T-helper 9 cell (primary cell): ENCODE measurements at places on chromosomes 7 and 10.

- no peak for DNase-seq
These were observed 9.8 kb downstream of the DNAJB12 start for GRCh38 chr10:72344932-72345331.

DNA sequence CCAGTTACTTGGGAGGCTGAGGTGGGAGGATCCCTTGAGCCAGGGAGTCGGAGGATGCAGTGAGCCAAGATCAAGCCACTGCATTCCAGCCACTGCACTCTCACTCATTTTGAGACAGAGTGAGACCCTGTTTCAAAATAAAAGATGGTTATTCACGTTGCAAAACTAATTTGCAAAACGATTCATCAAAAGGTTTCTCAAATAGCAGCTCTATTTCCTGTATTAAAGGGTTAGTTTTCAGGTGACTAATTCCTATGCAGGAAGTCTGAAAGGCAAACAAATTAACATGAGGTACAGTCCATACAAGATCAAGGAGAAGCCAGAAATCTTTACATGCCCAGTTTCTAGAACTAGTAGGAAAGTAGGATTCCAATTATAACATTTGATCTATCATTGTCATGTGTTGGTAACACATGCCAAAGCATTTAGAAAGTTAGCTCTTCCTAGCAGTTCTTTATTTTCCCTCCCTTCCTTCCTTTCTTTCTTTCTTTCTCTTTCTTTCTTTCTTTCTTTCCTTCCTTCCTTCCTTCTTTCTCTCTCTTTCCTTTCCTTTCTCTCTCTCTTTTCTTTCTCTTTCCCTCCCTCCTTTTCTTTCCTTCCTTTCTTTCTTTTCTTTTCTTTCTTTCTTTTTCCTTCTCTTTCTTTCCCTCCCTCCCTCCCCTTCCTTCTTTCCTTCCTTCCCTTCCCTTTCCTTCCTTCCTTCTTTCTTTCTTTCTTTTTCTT lies 49.3 kb downstream of the DENND2A start:
- no peak for DNase-seq

GRCh38 chr7:142257958-142258357 lies at the start of gene PRSS58:
Gene PRSS58 (minus strand): TSS chr7:142258058. CDS start chr7:142257707, 351 bp downstream.
- no peak for DNase-seq

DNA sequence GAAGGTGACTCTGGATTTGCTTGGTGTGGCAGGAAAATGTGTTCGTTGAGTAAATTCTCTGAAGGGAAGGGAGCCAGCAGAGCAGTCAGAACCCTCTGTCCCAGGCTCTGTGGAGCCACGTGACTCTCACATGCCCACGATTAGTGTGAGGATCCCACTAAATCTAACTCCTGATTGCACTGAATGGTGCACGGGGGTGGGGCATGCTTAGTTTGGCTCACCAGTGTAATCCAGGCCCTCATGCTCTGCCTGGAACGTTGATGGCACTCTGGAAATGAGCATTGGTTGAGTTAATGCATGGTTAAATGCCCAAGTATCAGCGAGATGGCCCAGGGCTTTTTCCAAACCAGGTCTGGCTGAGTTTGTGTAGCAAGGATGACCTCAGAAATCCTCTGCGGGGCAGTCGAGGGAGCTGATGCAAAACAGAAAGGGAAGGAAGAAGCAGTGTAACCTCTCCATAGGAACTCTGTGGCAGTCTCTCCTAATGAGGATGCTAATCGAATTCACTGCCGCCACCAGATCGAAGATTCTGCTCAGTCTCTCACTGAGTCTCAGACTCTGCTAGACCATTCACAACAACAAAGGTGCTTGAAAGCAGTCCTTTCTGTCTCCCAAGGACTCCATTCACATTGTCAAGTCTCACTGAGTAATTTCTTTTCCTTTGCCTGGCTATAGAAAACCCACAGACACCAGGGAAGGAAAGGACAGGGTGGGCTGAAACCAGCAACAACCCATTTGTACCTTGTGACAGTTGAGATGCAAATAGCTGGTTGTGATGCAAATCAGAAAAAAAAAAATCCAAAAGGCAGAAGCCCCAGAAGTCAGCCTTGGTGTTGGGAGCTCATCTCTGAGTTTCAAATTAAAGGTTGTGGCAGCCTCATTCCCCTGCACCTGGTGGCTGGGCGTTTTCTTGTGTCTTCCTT lies 98.1 kb downstream of the C10orf105 start:
- no peak for DNase-seq

- DNase-seq = no peak
These were observed 2.0 kb upstream of the AOAH start for GRCh38 chr7:36726311-36726710.

DNA sequence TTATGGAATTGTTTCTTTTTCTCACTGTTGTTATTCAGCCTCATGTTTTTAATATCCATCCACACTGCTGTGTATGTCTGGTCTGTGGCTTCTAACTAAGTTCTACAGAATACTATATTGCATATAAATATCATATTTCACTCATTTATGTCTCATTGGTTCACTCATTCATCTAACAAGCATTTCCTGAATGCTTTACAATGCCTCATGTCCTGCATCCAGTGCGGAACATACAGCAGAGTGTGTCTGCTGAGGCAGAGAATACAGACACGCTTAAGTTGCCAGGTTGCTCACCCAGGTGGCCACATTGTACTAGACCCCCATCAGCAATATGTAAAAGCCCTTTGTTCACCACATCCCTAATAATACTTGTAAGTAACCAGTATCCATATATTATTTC lies 111.8 kb upstream of the CNTNAP2 start:
- DNase-seq = no peak

GRCh38 chr7:139883814-139884213 lies 54.8 kb downstream of the TBXAS1 start:
- no peak for DNase-seq

DNA sequence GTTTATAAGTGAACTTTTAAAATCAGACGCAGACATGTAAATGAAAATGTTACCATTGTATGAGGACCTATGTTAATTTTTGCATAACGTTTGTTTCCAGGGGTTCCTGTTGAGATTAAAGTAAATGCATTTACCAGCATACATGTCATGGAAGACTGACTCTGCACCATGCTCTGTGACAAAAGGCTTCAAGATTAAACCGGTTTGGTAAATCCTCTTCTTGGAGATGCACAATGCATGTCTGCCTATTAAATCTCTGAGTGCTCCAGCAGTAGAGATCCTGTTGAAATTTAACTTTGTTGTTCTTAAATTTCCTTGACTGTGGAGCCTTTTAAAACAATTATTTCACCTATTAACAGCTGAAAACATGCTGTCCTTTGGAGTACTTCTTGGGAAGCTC lies 36.5 kb upstream of the JAZF1 start:
- DNase-seq = no peak

GRCh38 chr10:88920198-88920597 lies 32.4 kb downstream of the ACTA2 start:
- no peak for DNase-seq

GRCh38 chr7:48147078-48147591 lies 24.1 kb upstream of the ABCA13 start:
- DNase-seq = no peak

GRCh38 chr7:143222782-143223181 lies 945 bp downstream of the TAS2R40 start:
- no peak for DNase-seq

DNA sequence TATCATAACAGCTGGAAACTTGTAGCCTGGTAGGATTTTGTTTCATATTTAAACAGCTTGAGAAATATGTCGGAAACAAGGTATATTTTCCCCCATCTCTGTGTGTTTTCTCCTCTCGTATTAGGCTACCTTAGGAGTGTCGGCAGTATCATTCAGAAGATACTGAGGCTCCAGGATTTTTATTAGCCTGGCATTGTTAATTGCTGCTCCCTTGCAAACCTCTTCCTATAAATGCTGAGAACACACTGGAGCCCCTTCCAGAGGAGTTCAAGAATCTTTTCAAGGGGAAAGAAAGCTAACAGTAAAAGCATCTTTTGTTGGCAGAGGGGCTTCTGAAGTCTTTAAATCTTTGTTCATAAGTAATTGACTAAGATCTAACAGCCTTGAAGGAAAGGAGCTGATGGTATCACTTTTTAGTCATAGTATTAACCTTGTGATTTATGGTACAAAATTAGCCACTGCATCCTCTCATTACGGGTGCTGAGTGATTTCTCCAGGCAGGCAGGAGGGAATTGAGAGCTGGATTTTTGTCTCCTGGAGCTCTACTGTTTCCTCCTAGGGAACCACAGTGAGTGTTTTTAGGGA lies 998.7 kb downstream of the LRMDA start:
- DNase-seq = no peak

DNA sequence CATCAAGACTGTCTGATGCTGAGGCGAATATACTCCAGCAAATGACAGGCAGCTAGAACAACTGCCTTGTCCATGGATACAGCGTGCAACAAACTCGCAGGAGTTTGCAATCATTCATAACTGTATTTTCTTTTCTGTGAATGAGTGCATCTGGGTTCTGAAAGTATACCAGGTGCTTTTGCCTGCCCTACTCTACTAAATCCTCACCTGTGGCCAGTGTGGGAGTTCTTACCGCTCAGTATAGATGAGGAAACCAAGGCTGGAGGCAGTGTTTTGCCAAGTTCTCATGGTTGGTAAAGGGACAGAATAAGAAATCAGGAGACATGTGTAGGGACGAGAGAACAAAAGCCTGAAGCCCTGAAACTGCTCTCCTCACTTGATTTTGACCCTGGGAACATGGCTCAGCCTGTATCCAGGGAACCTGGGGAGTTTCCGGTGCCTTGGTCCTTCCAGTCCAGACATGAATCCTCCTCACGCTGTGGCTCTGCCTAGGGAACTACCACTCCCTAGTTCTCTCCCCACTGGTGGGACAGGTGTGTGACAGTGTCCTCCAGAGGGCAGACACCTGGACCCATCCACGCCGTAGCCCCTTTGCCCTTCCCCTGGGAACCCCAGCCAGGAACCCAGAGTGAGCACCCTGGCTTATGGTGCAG lies 142.0 kb downstream of the CDH23 start:
- no peak for DNase-seq

GRCh38 chr10:76155961-76156360 lies 724.5 kb downstream of the LRMDA start:
- no peak for DNase-seq

DNA sequence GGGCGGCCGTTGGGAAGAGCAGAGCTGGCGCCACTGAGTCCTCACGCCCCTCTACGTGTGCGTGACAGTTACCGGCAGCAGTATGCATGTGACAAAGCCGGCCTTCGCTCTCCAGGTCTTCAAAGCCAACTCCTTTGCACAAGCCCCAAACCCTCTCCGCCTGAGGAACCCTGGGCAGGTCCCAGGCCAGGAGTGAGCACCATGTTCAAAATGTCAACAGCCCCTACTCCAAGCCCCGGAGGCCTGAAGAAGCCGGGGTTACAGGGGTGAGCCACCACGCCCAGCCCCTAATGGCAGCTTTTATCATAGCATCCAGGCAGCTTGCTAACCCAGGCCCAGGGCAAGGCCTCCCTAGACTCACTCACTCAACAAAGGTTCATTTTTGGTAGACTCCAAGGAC lies 70.8 kb downstream of the OAT start:
- no peak for DNase-seq

DNA sequence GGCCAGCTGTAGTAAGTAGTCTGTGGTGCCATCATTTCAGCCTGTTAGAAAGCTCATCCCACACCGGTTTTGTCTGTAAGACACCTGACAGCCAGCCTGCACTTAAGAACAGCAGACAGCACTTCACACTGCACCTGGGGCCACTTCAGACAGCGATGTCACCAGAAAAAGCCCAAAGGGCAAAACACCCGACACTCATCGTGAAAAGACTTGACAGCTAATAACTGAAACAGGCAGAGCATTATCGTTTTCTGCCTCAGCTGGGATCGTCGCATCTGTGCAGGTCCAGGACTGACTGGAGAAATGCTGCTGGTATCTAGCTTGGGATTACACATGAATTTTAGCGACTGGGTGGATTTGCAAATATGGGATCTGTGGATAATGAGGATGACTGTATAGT lies 16.8 kb upstream of the LAT2 start:
- no peak for DNase-seq

DNA sequence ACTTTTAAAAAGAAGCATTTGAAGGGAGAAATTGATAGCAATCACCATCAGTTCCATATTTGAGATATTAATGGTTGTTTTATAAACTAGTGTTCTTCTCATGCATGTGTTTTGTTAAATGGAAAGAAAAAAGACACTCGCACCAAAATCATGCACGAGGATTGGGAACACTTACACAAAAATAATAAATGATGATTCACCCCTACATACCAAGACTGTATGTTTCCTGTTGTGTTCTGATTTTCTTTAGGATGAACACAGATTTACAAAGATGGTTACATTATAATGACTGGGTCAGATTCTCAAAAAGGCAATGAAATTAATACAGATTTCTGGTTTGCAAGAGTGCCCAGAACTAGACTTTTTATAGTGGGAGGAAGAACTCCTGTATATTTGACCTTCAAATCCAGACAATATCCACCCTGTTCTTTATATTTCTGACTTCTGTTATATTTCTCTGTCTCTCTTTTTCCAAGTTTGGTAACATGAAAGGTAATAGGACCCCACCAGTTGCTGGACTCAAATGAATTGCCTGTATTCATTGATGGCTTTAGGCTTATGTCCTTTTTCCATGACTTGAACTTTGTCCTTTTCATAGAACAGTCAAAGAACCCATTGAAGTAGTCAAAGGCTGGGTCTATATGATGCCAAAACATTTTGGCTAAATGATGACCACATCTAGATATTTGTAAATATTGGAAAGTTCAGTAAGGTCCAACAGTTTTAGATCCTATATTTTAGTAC lies 54.4 kb downstream of the SEMA3A start:
- no peak for DNase-seq

GRCh38 chr10:77689339-77689738 lies 51.7 kb upstream of the KCNMA1 start:
- no peak for DNase-seq

DNA sequence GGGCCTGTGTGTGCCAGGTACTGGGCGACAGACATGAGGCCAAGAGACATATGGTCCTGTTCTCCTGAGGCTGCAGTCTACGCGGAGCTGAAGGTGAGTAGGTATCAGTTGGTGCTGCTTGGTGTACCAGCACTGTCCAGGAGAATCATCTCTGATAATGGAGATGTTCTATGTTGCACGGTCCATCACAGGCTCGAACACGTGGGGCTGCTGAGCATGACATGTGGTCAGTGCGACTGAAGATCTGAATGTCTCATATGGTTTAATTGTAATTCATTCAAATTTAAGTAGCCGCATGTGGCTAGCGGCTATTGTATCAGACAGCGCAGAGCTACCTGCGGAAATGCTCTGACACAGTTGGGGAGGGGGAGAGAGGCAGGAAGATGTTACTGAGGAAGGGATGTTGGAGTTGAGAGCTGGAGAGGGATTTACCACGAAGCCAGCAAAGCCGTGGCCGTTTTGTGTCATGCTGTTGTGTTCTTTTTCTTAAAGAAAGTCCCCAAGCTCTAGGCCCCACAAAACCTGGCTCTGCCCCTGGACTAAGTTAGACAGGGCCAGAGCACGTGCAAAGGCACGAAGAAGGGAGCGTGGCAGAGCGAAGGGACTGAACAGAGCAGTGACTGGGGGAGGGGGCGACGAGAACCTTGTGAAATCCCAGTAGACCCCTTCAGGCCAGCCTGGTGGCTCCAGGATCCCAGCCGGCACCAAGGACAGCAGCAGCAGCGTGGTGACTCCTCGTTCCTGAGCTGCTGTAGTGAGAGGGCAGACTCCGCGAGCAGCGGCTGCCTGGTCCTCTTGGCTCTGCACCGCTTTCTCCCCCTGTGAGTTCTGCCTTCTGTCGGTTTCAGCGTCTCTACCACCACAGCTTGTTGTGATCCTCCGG lies 20.0 kb downstream of the SMKR1 start:
- DNase-seq = no peak

GRCh38 chr10:103493916-103494877 lies 692 bp downstream of the NEURL1 start:
- peak; percentile 10 for DNase-seq
